ENCODE measurements at places on chromosomes 7 and 10.

- no peak for DNase-seq
- no peak overlapping the region for H3K27ac ChIP-seq
- H3K4me3 ChIP-seq: no peak overlapping the region
- H3K27me3 ChIP-seq: no peaks in the 10 kb centered on the region
- H3K36me3 ChIP-seq: no peaks in the 10 kb centered on the region
Measured at GRCh38 chr10:30456266-30456665, 22.3 kb downstream of the MAP3K8 start.

- H3K36me3 ChIP-seq: no peaks in the 10 kb centered on the region
- no peaks in the 10 kb centered on the region for H3K27me3 ChIP-seq
- no peak overlapping the region for H3K4me3 ChIP-seq
- no peak overlapping the region for H3K27ac ChIP-seq
Measured at GRCh38 chr10:123240776-123241175, 86.6 kb downstream of the BUB3 start.

GRCh38 chr10:14595526-14596182, 179.0 kb downstream of the FAM107B start:
- H3K36me3 ChIP-seq: no peaks in the 10 kb centered on the region
- H3K27me3 ChIP-seq: no peaks in the 10 kb centered on the region
- no peaks in the 10 kb centered on the region for H3K4me1 ChIP-seq
- H3K4me3 ChIP-seq: no peak overlapping the region

- no peak overlapping the region for H3K27ac ChIP-seq
- no peak for DNase-seq
- no peak overlapping the region for H3K4me3 ChIP-seq
- no peaks in the 10 kb centered on the region for H3K4me1 ChIP-seq
- no peaks in the 10 kb centered on the region for H3K27me3 ChIP-seq
Measured at GRCh38 chr7:4906682-4907081, 23.2 kb upstream of the RADIL start.

GRCh38 chr7:138483531-138483930, 23.5 kb downstream of the TRIM24 start:
- H3K27me3 ChIP-seq: no peaks in the 10 kb centered on the region
- DNase-seq: no peak
- H3K27ac ChIP-seq: no peak overlapping the region
- H3K4me3 ChIP-seq: no peak overlapping the region

DNA sequence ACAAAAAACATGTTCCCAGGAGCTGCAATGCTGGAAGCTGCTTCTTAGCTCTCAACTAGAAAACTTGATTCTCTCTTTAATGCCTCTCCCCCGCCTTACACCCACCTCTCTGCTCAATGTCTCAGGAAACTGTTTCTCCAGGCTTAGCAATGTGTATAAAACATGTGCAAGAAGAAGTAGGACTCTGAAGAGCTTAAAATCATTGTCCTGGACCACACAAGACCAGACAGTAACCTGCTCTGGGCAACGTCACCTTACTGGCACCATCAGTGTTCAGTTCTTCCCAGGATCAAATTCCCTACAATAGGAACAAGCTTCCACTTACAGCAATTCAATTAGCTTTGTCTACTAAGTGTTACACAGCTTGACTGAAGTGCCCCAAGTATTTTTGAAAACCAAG, 104.9 kb downstream of the RAPGEF5 start:
- H3K27me3 ChIP-seq: no peaks in the 10 kb centered on the region
- H3K4me1 ChIP-seq: peaks cover 28% of the 10 kb centered on the region
- H3K36me3 ChIP-seq: no peaks in the 10 kb centered on the region
- H3K4me3 ChIP-seq: no peak overlapping the region

GRCh38 chr10:127157506-127158200, 38.7 kb downstream of the INSYN2A start:
- H3K36me3 ChIP-seq: no peaks in the 10 kb centered on the region
- H3K4me1 ChIP-seq: no peaks in the 10 kb centered on the region
- H3K27ac ChIP-seq: no peak overlapping the region
- no peak overlapping the region for H3K4me3 ChIP-seq
- H3K27me3 ChIP-seq: no peaks in the 10 kb centered on the region

- no peaks in the 10 kb centered on the region for H3K36me3 ChIP-seq
- no peak overlapping the region for H3K4me3 ChIP-seq
- no peaks in the 10 kb centered on the region for H3K27me3 ChIP-seq
- no peak for DNase-seq
- peaks cover 30% of the 10 kb centered on the region for H3K4me1 ChIP-seq
Measured at GRCh38 chr10:126565441-126565840, 105.1 kb downstream of the C10orf90 start.

GRCh38 chr7:43698460-43699255, 30.7 kb downstream of the COA1 start:
- peaks cover 57% of the 10 kb centered on the region for H3K4me1 ChIP-seq
- no peak for DNase-seq
- H3K27me3 ChIP-seq: no peaks in the 10 kb centered on the region
- no peaks in the 10 kb centered on the region for H3K36me3 ChIP-seq
- no peak overlapping the region for H3K27ac ChIP-seq
- H3K4me3 ChIP-seq: no peak overlapping the region

DNA sequence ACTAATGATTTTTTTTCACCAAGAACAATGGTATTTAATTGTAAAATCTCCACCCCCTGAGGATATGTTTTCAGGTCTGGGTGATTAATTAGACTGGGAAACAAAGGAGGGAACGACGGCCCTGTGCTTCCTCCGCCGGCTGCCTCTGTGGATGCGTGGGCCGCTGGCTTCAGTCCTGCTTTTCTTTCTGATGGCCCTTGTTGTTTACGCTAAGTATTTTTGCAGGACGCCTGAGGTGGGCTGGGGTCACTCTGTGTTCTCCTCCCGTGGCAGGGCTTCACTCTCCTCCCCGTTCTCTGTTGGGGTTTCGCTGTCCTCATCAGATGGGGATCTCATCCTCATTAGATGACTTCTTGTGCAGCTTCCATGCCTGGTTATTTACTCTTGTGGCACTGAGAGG, 5.2 kb upstream of the ACBD5 start:
- H3K4me1 ChIP-seq: peaks cover 7% of the 10 kb centered on the region
- H3K27me3 ChIP-seq: no peaks in the 10 kb centered on the region
- no peak overlapping the region for H3K27ac ChIP-seq
- H3K4me3 ChIP-seq: no peak overlapping the region
- H3K36me3 ChIP-seq: no peaks in the 10 kb centered on the region

DNA sequence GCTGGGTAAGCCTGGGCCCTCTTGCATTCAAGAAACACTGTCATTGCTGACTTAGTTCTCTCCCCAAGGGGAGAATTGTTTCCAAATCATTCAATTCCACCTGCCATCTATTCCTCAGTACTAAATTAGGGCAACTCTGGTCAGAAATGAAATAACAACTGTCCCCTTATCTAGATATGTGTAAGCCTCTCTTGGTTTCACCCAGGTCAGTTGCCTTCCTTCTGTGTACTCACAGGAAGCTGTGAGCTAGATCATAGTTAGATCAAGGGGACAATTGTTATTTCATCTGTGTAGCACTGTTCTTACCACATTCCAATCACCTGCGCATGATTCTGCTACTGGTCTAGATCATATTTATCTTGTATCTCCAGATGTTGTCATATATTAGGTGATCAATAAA, 483.0 kb upstream of the SORCS1 start:
- no peaks in the 10 kb centered on the region for H3K36me3 ChIP-seq
- no peaks in the 10 kb centered on the region for H3K4me1 ChIP-seq
- no peak overlapping the region for H3K4me3 ChIP-seq
- no peak for DNase-seq
- no peaks in the 10 kb centered on the region for H3K27me3 ChIP-seq
- no peak overlapping the region for H3K27ac ChIP-seq

Measured in GM23338 (cell line).